ENCODE measurements at places on chromosomes 7 and 10. TPM values are rescaled to one million over a fixed set of nuclear protein-coding genes. Genes with fewer than 3 reads are reported as not detected.

GRCh38 chr10:51014680-51015389 lies 59.5 kb upstream of the PRKG1 start:
- no peaks in the 10 kb centered on the region for H3K27me3 ChIP-seq
- no peak overlapping the region for H3K4me3 ChIP-seq
- H3K4me1 ChIP-seq, result no peaks in the 10 kb centered on the region
- no peak for DNase-seq
- H3K36me3 ChIP-seq, result no peaks in the 10 kb centered on the region
- H3K27ac ChIP-seq, result no peak overlapping the region

TRA2A gene
- 216 TPM for total RNA-seq

JAKMIP3 gene
- total RNA-seq, result 0.17 TPM

GRCh38 chr10:34746094-34746493 lies 69.0 kb downstream of the PARD3 start:
- peaks cover 36% of the 10 kb centered on the region for H3K4me1 ChIP-seq
- H3K36me3 ChIP-seq, result peaks cover 2% of the 10 kb centered on the region
- no peaks in the 10 kb centered on the region for H3K27me3 ChIP-seq
- no peak overlapping the region for H3K4me3 ChIP-seq
- H3K27ac ChIP-seq, result no peak overlapping the region

- H3K27me3 ChIP-seq, result no peaks in the 10 kb centered on the region
- no peak overlapping the region for H3K27ac ChIP-seq
- DNase-seq, result no peak
- peaks cover 5% of the 10 kb centered on the region for H3K4me1 ChIP-seq
- H3K36me3 ChIP-seq, result no peaks in the 10 kb centered on the region
Observed at GRCh38 chr7:116967983-116968382, 14.7 kb downstream of the ST7 start.

- peaks cover 7% of the 10 kb centered on the region for H3K4me1 ChIP-seq
- H3K36me3 ChIP-seq, result no peaks in the 10 kb centered on the region
- no peak overlapping the region for H3K4me3 ChIP-seq
- H3K27me3 ChIP-seq, result no peaks in the 10 kb centered on the region
Observed at GRCh38 chr10:20622531-20623211, 274.4 kb downstream of the NEBL start.

HYAL4 gene
- total RNA-seq, result not detected

DNA sequence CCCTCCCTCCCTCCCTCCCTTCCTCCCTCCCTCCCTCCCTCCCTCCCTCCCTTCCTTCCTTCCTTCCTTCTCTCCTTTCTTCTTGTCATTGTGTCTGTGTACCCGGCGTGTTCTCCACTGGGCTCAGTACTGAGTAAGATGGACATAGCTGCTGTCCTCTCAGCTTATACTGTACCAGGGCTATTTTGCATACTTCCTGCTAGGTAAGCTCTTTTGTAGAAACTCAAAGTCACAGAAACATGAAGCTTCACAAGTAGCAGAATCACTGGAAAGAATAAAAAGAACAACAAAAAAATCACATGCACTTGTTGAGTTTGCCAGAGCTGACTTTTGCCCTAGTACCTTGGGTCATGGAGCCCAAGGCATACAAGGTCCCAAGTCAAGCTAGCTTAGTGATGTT lies 125.7 kb downstream of the PLPP4 start:
- no peak overlapping the region for H3K27ac ChIP-seq
- H3K36me3 ChIP-seq, result no peaks in the 10 kb centered on the region
- no peak for DNase-seq
- peaks cover 12% of the 10 kb centered on the region for H3K4me1 ChIP-seq
- H3K4me3 ChIP-seq, result no peak overlapping the region
